ENCODE measurements at places on chromosomes 3 and 15.

GRCh38 chr3:34053626-34054025, 255.2 kb downstream of the PDCD6IP start:
- no peak for DNase-seq

DNA sequence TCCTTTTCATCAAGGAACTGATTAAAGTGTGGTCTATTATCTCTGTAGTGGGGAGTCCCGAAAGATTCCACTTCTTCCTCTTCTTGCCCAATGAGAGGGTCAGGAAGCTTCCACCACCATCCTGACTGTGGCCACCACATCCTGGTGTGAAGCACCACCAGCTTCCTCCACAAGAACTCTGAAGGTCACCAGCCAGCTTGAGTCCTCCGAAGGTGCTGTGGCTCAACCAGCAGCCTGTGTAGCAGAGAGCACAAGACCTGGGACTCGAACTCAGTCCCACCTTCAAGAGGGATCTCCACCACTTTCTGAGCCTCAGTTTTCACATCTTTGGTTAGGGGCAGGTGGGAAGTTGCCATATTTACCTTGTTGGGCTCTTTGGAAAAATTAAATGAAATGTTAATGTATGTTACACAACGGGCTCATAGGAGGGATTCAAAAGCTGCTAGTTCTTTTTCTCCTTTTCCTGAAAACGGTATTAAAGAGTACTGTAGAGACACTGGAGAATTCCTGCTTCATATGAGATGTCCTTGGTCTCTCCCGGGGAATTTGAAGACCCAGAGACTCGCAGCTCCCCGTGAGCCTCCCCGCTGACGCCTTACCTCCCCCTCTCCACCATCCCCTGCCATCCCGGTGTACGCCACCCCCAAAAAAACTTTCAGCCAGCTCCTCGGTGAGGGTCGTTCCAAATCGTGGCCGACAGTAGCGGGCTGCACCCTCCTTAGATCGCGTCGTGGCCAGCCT, 816 bp upstream of the ACAN start:
- DNase-seq, result no peak

DNA sequence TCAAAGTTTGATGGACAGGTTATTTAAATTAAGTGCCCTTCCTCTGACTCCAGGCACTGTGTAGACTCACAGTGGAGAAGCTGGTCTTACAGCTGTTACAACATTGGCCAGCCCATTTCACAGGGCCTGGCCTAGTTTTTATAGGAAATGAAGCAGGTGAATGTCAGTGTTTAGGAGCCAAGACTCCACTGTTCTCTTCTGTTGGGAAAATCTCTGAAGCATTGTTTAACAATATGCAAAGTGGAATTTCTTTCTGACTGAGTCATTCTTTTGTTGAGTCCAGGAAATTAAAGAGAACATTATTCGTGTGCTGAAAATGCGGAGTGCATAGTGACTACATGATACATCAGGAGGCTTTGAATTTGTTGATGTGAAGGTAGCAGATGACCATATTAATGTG, 64.7 kb downstream of the ARRDC4 start:
- no peak for DNase-seq

GRCh38 chr3:143366672-143367071, 247.1 kb downstream of the CHST2 start:
- DNase-seq, result no peak

Data from activated CD4-positive, alpha-beta T cell treated with anti-CD3 and anti-CD28 coated beads, Interleukin-2, amount 50 U/mL, for 16 hours (primary cell).